Naive thymus-derived CD4-positive, alpha-beta T cell (primary cell): ENCODE measurements at places on chromosomes 2 and 18.

- no peak overlapping the region for H3K4me3 ChIP-seq
- H3K27ac ChIP-seq: no peak overlapping the region
- peaks cover 2% of the 10 kb centered on the region for H3K27me3 ChIP-seq
- no peaks in the 10 kb centered on the region for H3K4me1 ChIP-seq
- no peaks in the 10 kb centered on the region for H3K36me3 ChIP-seq
Measured at GRCh38 chr2:58974881-58975280, 733.8 kb upstream of the FANCL start.

DNA sequence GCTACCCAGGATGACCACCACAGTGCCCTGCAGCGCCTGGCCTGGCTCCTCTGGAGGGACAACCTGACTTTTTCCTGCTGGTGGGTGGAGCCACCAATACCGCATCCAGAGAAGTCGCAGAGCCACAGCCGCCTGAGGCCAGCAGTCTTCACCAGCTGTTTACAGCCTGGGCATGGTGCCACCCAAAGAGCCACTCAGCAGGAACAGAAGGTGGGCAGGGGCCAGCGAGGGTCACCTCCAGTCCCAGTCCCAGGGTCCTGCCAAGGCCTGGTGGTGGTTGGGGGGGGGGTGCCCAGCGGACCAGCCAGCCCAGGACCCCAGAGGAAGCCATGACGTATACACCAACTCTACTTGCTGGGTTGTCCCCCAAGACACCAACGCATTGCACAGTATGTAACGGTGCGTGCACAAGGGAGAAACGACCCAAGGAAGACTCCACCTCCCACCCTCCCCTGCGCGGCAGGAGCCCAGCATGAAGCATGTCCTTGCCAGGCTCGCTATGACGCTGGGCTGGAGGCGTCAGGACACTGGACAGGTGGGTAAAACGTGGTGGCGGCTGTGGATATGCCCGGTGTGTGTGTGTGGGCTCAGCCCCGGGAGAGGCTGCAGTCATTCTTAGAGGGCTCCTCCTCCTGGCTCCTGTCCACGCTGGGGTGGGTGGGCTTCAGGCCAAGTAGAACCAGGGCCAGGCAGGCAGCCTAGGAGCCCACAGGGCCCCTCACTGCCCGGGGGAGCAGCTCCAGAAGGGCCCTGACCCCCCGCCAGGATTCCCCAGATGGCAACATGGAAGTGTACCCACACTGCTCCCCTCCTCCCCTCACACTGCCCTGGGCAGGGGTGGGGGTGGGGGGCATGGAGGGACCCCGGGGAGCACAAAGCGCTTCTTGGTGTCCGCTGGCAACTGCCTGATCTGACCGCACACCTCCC is 49.3 kb downstream of the HS6ST1 start:
- no peak overlapping the region for H3K4me3 ChIP-seq
- no peaks in the 10 kb centered on the region for H3K4me1 ChIP-seq
- no peaks in the 10 kb centered on the region for H3K27me3 ChIP-seq
- H3K36me3 ChIP-seq: no peaks in the 10 kb centered on the region
- H3K27ac ChIP-seq: no peak overlapping the region
- DNase-seq: no peak

DNA sequence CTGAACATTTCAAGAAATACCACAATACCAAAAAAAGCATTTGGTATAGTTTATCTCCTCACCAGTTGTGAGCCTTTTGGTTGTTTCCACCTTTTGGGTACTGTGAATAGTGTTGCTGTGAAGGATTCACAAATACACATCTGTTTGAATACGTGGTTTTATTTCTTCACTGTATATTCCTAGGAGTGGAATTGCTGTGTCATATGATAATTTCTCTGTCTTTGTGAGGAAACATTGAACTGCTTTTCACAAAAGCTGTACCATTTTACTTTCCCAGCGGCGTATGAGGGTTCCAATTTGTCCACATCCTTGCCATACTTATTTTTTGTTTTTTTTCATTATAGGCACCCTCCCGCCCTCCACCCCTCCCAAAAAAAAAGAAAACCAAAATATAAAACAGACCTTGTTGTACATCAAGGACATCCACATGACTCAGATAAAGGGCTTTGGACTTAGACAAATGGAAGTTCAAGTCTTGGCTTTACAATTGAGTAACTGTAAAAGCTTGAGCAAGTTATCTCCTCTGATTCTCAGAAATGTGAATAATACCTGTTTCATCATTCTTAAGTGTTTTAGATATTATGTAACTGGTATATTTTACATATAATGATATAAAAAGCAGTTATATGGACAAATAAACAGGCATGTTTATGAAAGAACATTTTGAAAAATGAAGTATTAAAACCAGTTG is 19.0 kb downstream of the UBE2E3 start:
- no peaks in the 10 kb centered on the region for H3K36me3 ChIP-seq
- no peak for DNase-seq
- H3K4me1 ChIP-seq: no peaks in the 10 kb centered on the region
- H3K27ac ChIP-seq: no peak overlapping the region
- H3K4me3 ChIP-seq: no peak overlapping the region

DNA sequence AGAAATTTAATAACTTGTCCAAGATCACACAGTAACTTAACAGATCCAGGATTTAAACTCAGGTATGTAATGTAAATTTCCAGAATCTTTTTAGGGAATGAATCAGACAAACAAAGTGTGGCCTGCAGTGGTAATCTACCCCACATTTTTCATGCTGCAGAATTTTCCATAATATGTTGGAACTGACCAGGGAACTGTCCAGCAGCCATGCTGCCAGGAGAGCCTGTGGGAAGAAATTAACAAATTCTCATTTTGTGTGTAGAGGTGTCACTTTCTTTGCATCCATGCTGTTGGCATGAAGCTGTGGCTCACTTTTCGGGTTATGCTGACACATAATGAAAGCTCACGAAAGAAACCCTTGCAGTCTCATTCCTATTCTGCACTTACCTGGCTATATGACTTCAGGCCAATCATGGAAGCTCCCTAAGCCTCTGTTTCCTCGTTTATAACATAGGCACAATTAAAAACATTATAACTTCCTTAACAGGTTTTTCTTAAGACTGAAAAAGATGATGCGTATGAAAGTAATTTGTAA is 54.7 kb downstream of the CDKL4 start:
- H3K27me3 ChIP-seq: no peaks in the 10 kb centered on the region
- H3K36me3 ChIP-seq: no peaks in the 10 kb centered on the region
- no peak for DNase-seq

DNA sequence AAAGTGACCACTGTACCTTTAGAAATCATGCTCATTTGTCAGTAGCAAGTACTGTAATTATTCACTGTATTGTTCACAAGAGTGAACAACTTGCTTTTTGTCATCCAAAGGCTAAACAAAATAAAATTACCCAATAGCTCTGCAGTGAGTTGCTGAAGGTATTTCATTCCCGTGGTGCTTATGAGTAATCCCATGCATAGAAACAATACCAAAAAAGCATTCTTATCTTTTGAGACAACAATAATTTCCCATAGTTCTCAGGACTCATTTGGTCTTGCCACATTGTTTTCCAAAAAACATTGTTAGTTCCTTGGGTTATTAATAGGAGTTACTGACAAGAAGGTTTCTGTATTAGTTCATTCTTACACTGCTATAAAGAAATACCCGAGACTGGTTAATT is 503.2 kb upstream of the FAM98A start:
- H3K36me3 ChIP-seq: no peaks in the 10 kb centered on the region
- no peak overlapping the region for H3K4me3 ChIP-seq
- no peaks in the 10 kb centered on the region for H3K27me3 ChIP-seq
- H3K4me1 ChIP-seq: no peaks in the 10 kb centered on the region
- DNase-seq: no peak

GRCh38 chr18:4352746-4353551 is 102.2 kb downstream of the DLGAP1 start:
- no peak for DNase-seq
- H3K4me1 ChIP-seq: no peaks in the 10 kb centered on the region
- H3K27ac ChIP-seq: no peak overlapping the region
- no peak overlapping the region for H3K4me3 ChIP-seq

DNA sequence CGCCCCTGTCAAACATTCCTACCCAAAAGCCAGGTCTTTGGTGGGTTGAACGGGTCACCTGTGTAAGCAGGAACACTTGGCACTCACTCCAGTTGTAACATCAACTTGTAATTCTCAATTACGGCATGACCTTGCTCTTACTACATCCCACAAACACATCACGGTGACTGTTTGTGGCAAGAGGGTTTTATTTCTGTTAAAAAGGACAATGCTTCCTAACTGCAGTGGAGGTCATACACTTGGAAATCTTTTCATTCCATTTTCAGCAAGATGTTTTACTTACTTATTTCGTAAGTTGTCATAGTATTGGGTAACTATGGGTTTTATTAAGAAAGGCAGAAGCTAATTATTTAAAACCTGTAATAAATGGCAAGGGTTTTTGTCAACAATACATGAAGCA is 126.1 kb downstream of the ZNF516 start:
- H3K4me1 ChIP-seq: peaks cover 12% of the 10 kb centered on the region
- no peaks in the 10 kb centered on the region for H3K27me3 ChIP-seq
- H3K27ac ChIP-seq: no peak overlapping the region
- no peak for DNase-seq
- H3K4me3 ChIP-seq: no peak overlapping the region
- H3K36me3 ChIP-seq: no peaks in the 10 kb centered on the region

GRCh38 chr2:68234405-68234804 is 17.9 kb downstream of the PPP3R1 start:
- no peak overlapping the region for H3K27ac ChIP-seq
- H3K36me3 ChIP-seq: no peaks in the 10 kb centered on the region
- H3K27me3 ChIP-seq: no peaks in the 10 kb centered on the region
- DNase-seq: no peak

DNA sequence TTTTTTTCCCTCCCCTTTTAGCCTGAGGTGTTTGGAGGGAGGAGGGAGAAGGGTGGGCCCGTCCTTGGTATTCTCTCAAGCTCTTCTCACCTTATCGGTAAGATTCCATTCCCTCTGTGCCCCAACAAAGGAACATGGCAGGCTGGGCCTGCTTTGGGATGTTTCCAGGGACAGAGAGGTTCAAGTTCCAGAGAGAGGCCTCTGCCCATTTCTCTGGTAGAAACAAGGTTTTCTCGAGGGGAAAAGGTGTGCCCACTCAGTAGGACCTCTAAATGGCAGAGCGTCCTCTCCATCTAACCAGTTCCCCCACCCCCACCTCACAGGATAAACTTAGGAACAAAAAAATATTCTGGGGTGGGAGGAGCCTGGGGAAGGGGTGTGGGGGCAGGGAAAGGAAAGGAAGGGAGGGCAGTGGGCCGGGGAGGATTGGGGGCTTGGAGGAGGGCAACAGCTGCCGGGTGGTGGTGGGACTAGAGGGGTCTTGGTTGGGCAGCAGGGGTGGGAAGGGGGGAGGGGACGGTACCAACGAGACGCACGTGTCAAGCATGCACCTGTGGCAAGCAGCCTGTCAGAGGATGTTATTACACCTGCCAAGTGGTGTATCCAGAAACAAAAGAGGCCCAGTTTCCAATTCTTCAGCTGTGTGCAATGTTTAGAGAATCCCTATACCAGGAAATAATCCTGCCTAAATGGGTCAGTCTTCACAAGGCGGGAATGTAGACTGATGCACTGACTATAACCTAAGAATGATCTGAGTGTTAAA is 2.1 kb downstream of the PCBP1 start:
- DNase-seq: peak; percentile 29
- H3K4me3 ChIP-seq: peak overlapping the region; percentile 71
- peaks cover 47% of the 10 kb centered on the region for H3K4me1 ChIP-seq

- no peak for DNase-seq
- H3K4me3 ChIP-seq: no peak overlapping the region
- H3K27me3 ChIP-seq: no peaks in the 10 kb centered on the region
- no peak overlapping the region for H3K27ac ChIP-seq
- H3K4me1 ChIP-seq: peaks cover 10% of the 10 kb centered on the region
- no peaks in the 10 kb centered on the region for H3K36me3 ChIP-seq
Measured at GRCh38 chr18:13221869-13222855, 3.6 kb downstream of the LDLRAD4 start.

- H3K4me1 ChIP-seq: no peaks in the 10 kb centered on the region
- H3K27me3 ChIP-seq: no peaks in the 10 kb centered on the region
- no peak overlapping the region for H3K4me3 ChIP-seq
- no peak overlapping the region for H3K27ac ChIP-seq
Measured at GRCh38 chr18:58225101-58225500, 181.1 kb downstream of the NEDD4L start.

DNA sequence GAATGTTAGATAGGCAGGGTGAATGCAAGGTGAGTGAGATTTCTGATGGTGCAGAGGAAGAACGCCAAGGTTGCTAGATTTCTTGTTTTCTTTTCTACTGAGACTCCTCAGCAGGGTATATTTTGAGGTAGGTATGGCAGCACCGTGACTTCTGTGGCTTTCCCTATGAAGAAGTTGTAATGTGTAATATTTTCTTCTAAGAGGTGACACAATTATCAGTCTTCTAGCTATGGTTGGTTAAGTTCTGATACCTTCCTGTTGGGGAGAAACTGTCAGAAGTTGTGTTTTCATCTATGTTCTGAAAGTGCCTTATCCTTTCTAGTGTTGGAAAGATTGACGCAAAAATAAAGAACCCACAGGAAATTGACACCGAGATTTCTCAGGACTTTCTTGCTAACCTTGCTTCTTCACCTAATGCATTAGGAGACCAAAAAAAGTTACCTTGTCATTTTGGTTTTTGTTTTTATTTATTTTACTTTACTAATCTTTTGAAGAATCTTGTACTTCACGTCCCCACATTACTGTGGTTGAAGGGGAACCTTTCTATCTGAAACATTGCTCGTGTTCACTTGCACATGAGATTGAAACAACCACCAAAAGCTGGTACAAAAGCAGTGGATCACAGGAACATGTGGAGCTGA is 11.9 kb downstream of the IL18R1 start:
- peak; percentile 48 for DNase-seq
- H3K4me1 ChIP-seq: peaks cover 40% of the 10 kb centered on the region
- H3K36me3 ChIP-seq: no peaks in the 10 kb centered on the region

DNA sequence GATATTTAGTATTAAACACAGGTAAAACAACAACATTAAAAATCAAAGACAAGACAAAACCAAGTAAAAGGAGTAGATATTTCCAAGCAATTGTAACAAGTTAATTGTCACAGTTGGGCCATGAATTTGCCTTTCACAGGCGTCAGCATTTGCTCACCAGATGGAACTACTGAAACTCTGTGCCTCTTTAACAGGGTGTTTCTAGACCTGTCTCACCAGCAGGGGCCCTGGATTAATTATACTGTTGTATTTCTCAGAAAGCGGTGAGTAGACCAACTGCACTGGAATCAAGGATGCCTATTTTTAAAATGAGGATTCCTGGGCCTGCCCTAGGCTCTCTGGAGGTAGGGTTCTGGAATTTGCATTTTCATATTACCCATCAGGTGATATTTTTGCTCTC is 92.6 kb downstream of the UPP2 start:
- no peaks in the 10 kb centered on the region for H3K36me3 ChIP-seq
- no peak for DNase-seq
- H3K27ac ChIP-seq: no peak overlapping the region
- H3K4me1 ChIP-seq: peaks cover 23% of the 10 kb centered on the region
